ENCODE measurements at places on chromosomes 2 and 18.

GRCh38 chr18:23591011-23591410 is 4.7 kb upstream of the NPC1 start:
- DNase-seq, result no peak

DNA sequence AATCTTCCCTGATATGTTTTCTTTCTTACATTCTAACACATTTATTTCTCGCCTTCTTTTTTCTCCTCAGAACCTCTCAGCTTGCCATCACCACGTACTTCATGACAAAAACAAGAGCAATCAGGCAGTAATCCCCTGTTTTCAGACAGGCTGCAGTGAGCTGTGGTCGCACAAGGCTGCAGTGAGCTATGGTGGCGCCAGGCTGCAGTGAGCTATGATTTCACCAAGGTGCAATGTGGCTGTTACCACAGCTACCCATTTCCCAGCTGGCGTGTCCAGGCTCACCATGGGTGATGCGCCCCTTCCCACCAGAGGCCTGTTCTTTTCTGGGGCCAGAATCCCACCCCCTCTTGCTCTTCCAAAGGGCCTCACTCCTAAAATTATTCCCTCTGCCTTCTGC is 25.8 kb downstream of the TCF23 start:
- no peak for DNase-seq

- no peak for DNase-seq
These were observed 67.2 kb downstream of the KCTD1 start for GRCh38 chr18:26480897-26481795.

- no peak for DNase-seq
These were observed 135.6 kb upstream of the ALKAL2 start for GRCh38 chr2:423479-423878.

DNA sequence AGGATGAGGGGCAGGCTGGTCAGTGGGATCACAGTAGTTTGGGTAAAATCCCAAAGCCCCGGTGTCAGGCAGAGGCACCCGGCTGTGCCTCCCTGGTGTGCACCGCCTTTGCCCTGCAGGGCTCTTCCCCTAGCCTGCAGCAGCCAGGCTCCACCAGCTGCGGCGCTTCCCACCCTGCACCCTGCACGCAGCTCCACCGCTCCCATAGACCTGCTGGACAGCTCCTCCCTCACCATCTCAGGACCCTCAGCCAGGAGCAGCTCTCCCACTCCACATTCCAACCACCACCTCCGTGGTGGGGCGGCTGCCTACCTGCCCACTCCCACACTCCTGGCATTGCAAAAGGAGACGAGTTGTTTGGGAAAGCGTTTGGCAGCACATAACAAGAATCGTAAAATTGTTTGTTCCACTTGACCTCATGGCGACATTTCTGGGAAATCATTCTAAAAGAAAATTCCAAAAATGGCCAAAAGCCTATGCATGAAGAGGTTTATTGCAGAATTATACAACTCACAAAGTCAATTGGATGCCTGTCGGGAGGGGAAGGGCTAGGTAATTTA is 287.4 kb upstream of the HDAC4 start:
- no peak for DNase-seq

DNA sequence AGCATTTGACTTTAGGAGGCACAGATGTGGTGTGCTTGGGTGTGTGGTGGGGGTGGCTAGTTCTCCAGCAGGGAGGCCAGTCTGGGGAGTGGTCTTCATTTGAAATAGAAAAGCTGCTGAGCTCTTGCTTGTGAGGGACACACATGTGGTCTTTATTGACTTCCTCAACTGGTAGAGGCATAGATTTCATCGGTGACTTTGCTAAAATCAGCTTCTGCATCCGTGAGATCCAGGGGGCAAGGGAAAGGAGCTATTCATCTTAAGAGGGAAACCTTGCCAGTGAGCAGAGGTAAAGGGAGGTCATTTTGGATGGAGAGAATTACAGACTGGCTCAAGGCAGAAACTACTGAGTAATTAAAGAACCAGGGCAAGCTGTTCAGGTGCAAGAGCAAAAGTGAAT is 4.7 kb downstream of the MAPRE3 start:
- no peak for DNase-seq

- DNase-seq, result no peak
These were observed 53.7 kb downstream of the HS1BP3 start for GRCh38 chr2:20596973-20597859.

DNA sequence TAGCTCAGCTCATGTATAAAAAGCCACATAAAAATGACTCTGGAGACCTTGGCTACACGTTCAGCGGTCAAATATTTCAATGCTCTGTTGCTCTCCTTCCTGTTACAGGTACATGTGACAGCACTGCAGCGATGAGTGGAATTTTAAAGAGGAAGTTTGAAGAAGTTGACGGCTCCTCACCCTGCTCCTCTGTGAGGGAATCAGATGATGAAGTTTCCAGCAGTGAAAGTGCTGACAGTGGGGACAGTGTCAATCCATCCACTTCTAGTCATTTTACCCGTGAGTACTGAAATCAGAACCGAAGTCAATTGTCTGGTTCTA is 125.4 kb downstream of the CSRNP3 start:
- DNase-seq, result no peak

DNA sequence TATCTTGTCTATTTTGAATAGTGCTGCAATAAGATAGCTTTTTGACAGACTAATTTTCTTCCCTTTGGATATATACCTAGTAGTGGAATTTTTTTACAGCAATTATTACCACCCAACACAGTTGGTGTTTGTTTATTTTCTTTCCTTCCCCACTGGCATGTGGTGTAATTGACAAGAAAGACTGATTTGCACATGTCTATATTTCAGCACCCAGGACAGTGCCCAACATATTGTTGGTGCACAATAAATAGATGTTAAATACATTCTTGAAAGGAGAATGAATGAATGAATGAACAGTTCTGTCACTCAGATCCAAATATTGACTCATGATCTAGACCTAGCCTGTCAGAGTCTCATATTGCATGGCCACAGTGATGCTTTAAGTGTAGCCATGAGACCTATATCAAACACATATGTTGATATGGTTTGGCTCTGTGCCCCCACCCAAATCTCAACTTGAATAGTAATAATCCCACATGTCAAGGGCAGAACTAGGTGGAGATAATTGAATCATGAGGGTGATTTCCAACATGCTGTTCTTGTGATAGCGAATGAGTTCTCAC is 538.2 kb downstream of the NYAP2 start:
- DNase-seq, result no peak

- DNase-seq, result no peak
These were observed 176.1 kb downstream of the SH3BP4 start for GRCh38 chr2:235127931-235128330.

- no peak for DNase-seq
These were observed 93.3 kb upstream of the EML6 start for GRCh38 chr2:54629914-54630857.

DNA sequence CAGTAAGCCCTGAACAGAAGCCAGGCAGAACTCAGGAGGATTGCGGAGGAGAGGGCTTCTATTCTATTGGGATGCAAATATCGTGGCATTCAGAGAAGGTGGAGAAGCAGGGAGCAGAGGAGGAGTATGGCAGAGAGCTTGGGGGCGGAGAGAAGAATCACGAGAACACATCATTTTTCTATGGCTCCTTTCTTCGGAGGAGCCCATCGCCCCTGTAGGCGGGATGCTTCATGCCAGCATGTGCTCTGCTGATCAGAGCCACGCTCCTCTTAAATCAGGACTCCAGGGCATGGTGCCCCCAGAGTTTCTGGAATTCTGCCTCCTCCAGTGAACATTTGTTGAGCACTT is 71.1 kb downstream of the CIB4 start:
- DNase-seq, result no peak

GRCh38 chr2:115389898-115390565 is 947.6 kb downstream of the DPP10 start:
- DNase-seq, result no peak

GRCh38 chr2:179936654-179937053 is 70.4 kb downstream of the CWC22 start:
- DNase-seq, result no peak

DNA sequence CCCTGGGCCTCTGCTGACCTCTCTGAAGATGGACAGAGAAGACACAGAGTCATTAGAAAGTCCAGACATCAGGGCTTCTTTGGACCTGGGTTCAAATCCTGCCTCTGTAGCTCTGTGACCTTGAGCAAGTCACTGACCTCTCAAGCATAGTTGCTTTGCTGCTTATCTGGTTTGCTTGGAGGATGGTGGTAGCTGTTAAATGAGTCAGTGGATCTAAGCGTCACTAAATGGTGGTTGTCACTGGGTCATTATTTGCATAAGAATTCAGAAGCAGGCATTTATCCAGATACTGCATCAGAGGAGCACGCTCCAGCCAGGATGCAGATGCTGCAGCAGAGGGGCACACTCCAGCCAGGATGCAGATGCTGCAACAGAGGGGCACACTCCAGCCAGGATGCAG is 229.2 kb downstream of the GLI2 start:
- no peak for DNase-seq

GRCh38 chr18:58015065-58015780 is 28.8 kb upstream of the NEDD4L start:
- no peak for DNase-seq

DNA sequence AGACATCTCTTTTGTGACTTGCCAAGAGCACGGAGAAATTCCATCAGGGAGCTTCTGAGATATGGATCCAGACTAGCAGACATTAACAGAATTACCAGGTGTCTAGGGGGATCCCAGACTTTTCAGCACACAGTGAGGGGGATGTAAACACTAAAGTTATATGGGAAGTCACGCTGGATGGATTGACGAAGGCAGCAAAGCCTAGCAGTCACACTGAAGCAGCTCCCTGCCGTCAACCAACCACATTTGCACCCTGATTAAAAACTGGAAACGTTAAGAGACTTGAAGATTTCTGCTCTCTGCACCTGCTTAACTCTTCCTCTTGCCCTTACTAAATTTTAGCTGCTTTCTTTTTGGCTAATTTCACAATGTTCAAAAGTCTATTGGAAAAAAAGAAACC is 62.5 kb upstream of the BCL2L11 start:
- no peak for DNase-seq

- DNase-seq, result no peak
These were observed 888.6 kb upstream of the NRXN1 start for GRCh38 chr2:51920509-51920908.

Data from NCI-H1092 treated with DMSO at 0.1 percent for 48 hours (cell line).